Central memory CD8-positive, alpha-beta T cell (primary cell): ENCODE measurements at places on chromosomes 11 and 22.

DNA sequence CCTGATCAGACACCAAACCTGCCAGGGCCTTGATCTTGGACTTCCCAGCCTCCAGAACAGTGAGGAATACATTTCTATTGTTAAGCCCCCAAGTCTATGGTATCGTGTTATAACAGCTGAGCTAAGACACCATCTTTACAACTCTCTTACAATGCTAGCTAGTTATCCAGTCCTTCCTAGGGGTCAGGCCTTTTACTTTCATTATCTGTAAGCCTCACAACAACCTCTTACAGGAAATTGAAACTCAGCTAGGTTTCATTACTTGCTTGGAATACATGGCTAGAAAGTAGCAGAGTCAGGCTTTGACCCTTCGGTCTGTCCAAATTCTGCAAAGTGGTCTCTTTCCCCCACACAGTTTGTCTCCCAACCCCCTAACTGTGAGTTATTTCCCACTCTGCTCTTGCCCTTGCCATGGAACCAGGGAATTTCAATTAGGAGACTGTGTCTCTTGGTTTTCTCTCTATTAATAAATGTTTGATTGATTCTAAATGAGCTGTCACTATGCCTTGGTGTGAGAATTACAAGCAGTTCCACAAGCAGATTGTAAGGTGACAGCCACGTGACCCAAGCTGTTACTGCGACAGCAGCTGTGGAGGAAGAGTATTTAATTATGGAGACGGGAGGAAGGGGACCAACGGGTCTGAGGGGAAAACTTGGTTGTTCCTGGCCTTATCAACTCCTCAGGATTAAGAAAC, 38.4 kb upstream of the CLMP start:
- DNase-seq = no peak

GRCh38 chr11:40338739-40339138, 1120.7 kb downstream of the LRRC4C start:
- DNase-seq = no peak

GRCh38 chr22:39664485-39665200, 94.1 kb downstream of the CACNA1I start:
- DNase-seq = no peak

- no peak for DNase-seq
Observed at GRCh38 chr22:20472629-20473442, 22.8 kb downstream of the KLHL22 start.

DNA sequence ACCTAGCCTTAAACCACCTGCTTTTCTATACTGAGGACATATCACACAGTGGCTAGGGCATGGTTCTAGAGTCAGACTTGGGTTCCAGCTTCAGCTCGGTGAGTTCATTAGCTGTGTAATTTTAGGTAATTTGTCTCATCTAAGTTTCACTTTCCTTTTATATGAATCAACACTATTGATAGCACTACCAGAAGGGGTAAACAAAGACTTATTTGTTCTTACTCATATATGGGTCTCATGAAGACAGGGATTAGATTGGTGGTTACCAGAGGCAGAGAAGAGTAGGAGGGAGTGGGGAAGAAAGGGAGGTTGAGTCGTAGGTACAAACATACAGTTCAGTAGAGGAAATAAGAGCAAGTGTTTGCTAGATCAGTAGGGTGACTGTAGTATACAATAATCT, 924.7 kb downstream of the OPCML start:
- DNase-seq = no peak

- no peak for DNase-seq
Observed at GRCh38 chr11:130729678-130730300, 186.5 kb downstream of the SNX19 start.

DNA sequence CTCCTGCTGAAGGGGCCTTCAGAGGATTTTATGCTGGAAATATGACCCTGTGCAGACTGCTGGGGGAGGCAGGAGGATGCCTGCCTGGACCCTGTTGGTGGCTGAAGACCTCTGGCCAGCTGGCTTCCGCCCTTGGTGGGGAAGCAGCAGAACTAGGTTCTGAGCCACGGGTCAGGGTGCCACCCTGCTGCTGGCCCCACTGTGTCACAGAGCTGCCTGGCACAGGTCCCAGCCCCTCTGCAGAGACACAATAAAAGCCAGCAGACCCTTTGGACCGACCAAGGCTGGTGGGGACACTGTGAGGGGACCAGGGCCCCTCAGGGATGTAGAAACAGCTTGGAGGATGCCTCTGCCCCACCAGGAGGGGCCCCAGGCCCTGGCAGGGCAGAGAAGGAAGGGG, 6.9 kb upstream of the SREBF2 start:
- no peak for DNase-seq
